ENCODE measurements at places on chromosomes 7 and 10.

- no peak for DNase-seq
Observed at GRCh38 chr10:10782603-10783002, 235.1 kb upstream of the CELF2 start.

GRCh38 chr7:135645296-135645904, 16.9 kb upstream of the STMP1 start:
- DNase-seq, result no peak

DNA sequence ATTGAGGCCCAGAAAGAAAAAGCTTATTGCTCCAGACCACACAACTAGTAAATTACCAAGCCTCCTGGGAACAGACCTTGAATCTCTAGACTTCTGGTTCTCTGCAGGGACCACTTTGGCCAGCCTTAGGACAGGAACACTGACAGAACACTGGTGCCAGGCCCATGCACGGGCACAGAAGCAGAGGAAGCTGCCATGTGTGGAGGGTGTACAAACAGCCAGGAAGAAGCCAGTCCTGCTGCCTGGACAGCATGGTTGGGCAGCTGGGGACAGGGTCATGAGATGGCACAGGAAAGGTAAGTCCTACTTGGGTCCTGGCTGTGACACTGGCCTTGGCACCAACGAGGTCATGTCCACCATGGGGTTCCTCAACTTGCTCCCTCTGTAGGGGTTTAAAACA, 19.2 kb downstream of the MMRN2 start:
- DNase-seq, result no peak

DNA sequence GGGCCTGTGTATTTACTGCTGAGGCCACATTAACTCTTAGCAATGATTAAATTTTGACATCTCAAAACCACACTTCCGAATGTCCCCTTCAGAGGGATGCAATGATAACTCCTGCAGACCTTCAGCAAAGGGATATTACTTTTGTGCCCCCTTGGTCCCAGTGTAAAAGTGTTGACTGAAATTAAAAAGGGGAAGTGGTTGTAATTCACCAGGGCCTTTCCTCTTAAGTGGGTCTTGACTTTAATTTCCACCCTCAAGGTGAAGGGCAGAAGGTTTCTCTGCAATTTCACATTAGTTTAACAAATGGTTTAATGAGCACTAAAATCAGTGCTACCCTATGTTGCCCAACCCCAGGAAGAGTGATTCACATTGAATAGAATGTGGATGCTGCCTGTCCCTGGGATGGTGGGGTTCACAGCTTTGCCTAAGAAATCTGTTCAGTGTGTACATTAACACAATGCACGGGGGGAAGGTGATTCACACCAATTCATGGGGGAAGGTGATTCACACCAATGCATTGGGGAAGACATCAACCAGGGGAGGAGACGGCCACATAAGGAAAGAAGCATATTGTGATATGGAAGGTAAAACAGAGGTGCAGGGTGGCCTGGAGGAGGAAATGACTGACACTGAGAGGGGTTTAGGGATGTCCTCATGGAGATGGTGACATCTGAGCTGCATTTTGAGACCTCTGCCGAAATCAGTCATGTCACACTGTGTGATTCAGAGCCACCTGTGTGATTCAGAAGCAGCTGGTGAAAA, 19.4 kb upstream of the TNS3 start:
- no peak for DNase-seq

GRCh38 chr10:116882639-116883038, 33.3 kb downstream of the ENO4 start:
- DNase-seq, result no peak

GRCh38 chr7:105655067-105655466, 73.8 kb upstream of the EFCAB10 start:
- DNase-seq, result no peak
